ENCODE measurements at places on chromosomes 16 and 17.

- no peak for DNase-seq
These were observed 171.7 kb downstream of the ZFHX3 start for GRCh38 chr16:72876221-72876620.

DNA sequence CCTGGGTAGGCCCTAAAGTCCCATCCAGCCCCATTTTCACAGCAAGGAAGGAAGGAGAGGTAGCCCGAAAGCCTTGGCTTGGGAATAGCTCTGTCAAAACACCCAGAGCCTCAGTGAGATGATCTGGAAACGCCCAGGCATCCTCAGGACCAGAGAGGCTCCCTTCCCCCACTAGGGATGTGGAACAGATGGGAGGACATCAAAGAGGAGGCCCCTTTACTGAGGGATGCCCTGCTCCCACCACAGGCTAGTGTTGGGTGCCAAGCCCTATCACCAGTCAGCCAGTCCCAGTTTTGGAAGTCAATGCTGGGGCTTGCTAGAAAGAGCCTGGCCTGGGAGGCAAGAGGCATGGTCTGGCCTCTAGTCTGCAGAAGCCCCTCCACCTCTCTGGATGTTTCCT, 4.7 kb downstream of the TPPP3 start:
- no peak for DNase-seq

DNA sequence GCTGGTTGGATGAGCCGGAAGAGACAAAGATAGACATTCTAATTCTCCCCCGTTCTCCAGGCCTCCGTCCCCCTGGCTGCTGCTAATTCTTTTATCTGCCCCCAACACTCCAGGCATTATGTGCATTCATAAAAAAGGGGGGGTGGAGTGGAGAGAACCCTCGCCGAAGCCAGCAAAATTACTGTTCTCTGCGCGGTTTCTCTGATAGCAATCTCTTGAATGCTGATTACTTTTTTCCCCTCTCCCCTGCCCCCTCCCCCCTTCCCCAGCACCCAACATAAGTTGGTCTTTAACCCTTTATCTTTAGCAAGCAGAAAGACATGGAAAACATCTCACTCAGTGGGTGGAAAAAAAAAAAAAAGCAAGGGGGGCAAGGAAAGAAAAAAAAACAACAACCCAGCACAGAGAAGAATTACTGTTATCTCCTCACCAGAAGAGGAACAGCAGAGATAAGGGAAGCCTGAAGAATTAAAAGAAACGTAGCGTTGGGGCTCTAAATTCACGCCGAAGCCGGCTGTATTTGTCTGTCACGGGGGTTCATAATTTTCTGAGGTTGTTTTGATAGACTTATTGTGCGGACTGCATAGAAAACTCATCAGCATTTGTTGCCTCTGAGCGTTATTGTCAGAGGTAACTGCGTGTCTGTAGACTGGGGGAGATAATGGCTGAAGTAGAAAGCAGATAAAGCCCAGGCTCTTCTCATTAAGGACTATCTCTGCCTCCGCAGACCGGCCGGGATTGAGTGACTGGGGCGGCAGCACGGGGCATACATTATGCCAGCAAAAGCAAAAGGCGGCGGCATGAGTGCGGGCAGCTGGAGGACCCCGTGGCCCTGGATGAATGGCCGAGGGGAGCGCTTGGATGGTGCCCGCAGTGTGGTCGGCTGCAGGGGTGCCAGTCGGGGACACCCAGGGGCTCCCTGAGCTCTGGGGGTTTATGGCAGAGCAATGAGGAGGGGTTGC, 126.9 kb downstream of the MRM1 start:
- DNase-seq, result no peak

DNA sequence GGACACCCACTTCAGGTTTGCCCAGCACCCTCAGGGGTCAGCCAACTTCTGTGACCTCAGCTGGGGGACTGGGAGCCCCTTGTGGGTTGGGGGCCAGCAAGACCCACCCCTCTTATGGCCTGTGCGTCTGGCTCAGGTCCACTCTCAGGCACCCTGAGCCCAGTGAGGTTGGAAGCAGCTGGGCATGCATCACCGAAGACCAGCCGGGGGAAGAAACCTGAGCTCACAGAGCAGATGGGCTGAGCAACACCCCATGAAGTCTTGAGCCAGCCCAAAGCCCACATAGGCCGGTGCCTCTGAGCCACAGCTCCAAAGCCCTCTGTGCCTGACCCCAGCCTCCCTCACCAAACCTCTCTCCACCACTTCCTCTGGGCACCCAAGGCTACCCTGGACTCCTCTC, 166.7 kb downstream of the RBFOX3 start:
- no peak for DNase-seq

- peak; percentile 55 for DNase-seq
These were observed 3.4 kb downstream of the NOD2 start for GRCh38 chr16:50696575-50697420.

DNA sequence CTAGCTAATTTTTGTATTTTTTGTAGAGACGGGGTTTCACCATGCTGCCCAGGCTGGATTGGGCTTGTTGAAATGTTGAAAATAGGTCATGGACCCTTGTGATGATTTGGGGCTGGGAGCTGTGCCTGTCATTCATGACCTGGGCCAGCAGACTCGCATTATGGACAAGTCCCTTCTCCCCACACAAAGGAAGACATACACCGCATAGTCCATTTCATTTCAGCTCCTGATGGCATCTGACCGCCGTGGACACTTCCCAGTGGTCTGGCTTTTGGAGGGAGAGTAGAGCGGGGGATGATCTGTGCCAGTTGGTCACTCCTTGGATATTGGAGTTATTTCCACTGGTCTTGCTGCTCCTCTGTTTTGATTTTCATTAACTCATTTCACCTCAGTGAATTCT, 34.8 kb downstream of the MPRIP start:
- DNase-seq, result no peak

- no peak for DNase-seq
These were observed 15.2 kb upstream of the SKAP1 start for GRCh38 chr17:48445248-48445620.

- no peak for DNase-seq
These were observed 564.5 kb downstream of the CDH8 start for GRCh38 chr16:61471737-61472136.

GRCh38 chr17:5467416-5467815, 1.4 kb downstream of the DHX33 start:
- DNase-seq, result no peak

DNA sequence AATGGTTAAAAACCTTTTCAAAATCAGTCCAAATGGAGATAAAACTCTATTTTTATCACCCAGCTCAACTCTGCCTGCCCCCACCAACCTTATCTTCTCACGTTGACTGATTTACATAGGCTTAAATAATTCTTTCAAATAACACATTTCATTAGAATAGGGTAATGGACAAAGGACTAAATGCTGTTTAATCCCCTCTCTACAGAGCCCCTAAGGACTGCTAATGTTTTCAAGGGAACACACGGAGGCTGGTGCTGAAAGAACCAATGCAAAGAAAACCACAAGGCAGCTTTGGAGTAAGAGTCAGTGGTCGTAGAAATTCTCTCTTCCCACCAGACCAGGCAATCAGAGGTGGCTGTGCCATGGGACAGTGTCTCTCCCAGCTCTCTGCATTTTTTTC, 445.7 kb upstream of the MAF start:
- DNase-seq, result no peak

GRCh38 chr16:15509593-15510535, 75.5 kb downstream of the BMERB1 start:
- DNase-seq, result no peak

DNA sequence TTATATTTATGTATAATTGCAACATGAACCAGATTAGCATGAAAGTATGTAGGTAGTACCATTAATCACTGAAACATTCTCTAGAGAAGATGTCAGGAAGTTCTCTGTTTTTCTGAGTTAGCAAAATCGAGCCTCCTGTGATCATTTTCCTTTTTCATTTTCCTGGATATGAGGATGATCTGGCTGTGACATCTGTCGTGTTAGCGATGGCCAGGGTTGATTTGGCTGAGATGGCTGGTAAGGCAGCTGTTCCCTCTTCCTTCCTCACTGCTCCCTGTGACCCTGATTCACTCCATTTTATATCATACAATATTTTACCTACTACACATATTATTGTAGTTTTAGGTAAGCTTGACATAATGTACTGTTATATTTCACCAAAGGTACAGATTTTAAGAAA, 10.3 kb downstream of the CNTNAP4 start:
- DNase-seq, result no peak

- DNase-seq, result no peak
These were observed 219.6 kb upstream of the TNRC6C start for GRCh38 chr17:77738751-77739531.

DNA sequence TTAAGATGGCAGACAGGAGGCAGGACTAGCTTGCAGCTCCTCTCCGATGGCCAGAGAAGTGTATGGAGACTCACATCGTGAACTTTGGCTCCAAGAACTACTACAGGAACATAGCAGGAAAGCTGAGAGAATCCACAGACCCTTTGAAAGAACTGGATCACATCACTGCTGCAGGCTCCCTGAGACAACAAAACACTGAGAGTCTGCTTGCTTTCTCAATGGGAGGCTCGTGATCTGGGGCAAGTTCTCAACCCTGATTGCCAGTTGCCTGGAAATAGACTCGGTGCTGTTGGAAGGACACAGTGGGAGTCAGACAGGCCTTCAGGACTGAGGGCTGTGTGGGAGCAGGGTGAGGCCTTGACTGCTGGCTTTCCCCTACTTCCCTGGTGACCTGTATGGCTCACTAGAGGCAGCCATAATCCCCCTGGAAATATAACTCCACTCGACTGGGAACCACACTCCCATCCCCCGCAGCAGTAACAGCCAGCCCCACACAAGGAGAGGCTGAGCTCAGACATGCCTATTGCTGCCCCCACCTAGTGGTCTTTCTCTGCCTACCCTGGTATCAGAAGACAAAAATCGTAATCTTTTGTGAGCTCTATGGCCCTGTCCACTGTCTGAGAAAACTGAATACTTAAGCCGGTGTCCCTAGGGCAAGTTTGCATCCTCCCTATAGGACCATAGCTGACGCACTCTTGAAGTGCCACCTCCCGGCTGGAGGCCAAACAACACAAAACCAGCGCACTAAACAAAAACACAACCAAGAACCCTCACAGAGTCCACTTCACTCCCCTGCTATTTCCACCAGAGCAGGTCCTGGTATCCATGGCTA, 238.4 kb downstream of the CEP112 start:
- no peak for DNase-seq

- no peak for DNase-seq
These were observed 1.2 kb downstream of the HOXB1 start for GRCh38 chr17:48529683-48530009.

GRCh38 chr16:48907906-48908634, 298.1 kb upstream of the N4BP1 start:
- DNase-seq, result no peak

DNA sequence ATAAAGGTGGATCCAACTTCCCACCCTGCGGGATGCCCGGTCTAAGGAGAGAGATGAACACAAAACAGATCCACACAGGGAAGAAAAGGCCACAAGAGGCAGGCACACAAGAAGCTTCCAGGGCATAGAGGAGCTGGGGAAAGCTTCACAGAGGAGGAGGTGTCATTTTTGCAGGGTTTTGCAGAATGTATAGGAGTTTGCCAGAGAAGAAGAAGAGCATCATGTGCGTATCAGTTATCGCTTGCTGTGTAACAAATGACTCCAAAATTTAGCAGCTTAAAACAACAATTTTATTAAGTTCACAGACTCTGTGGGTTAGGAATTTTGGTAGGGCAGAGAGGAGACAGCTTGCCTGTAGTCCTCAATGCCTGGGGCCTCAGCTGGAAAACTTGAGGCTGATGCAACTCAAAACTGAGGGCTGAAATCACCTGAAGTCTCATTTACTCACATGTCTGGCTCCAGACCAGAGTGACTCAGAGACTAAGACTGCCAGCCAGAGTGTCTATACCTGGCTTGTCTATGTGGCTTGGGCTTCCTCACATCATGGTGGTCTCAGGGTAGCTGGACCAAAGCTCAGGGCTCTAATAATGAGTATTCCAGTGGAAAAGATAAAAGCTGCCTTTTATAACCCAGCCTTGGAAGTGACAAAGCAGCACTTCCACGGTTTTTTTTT, 33.9 kb upstream of the ZNF423 start:
- DNase-seq, result no peak

- DNase-seq, result no peak
These were observed 8.8 kb upstream of the KRT31 start for GRCh38 chr17:41406205-41406604.

GRCh38 chr16:75340741-75341491, 89.5 kb upstream of the BCAR1 start:
- DNase-seq, result no peak

GRCh38 chr17:1787301-1787902, 25.5 kb downstream of the SERPINF1 start:
- DNase-seq, result no peak

DNA sequence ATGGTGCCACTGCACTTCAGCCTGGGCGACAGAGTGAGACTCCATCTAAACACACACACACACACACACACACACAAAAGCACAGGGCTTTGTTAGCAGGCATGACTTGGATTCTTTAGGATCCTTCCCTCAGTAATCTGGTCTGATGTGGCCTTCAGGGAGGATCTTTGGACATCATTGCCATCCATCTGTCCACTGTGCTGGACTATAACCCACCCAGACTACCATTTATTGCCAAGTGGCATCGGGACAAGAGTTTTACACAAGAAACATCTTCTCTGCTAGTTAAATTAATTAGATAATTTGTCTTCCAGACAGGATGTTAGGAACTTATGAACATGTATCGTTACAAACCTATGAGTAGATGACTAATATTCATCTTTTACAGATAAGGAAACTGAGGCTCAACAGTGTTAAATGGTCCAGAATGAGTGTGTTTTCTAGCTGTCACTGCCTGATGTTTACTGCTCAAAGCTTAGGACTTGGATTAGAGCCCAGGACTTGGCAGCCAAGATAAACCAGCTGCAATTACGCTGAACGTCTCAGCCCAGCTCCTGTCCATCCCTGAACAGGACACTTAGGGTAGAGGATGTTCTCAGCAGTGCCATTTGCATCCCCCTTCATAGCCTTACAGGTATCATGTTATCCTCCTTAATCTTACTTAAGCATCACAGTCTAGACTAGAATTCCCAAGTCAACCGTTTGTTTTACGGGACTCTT, 285.8 kb downstream of the WWOX start:
- no peak for DNase-seq

- DNase-seq, result no peak
These were observed 33.4 kb downstream of the VAC14 start for GRCh38 chr16:70767377-70768202.

DNA sequence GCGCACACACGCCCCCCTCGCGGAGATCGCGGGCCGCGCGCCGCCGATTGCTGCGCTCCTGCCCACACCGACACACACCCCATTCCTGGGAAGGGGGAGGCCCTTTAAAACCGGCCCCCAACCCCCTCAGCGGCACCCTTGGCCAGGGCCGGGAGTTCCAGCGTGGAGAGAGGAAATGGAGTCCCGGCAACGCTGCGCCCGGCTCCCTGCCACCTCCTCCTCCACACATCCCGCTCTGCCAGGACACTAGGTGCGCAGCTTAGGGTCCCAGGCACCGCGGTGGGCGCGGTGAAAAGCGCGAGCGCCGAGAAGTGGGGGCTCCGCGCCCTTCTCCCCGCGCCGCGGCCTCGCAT, 397 bp downstream of the CDC42EP4 start:
- no peak for DNase-seq

DNA sequence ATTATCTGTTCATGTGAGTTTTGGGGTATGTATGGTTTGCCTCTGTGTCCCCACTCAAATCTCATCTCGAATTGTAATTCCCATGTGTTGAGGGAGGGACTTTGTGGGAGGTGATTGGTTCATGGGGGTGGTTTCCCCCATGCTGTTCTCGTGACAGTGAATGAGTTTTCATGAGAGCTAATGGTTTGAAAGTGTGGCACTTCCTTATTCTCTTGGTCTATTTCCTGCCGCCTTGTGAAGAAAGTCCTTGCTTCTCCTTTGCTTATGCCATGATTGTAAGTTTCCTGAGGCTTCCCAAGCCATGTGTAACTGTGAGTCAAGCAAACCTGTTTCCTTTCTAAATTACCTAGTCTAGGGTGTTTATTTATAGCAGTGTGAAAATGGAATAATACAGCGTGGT, 128.1 kb upstream of the HS3ST4 start:
- no peak for DNase-seq
